ENCODE measurements at places on chromosomes 12 and 14.
A peak's percentile ranks its signal among the peaks of the same experiment; 100 is the strongest.

- DNase-seq: no peak
Measured at GRCh38 chr12:124694846-124695497, 127.6 kb upstream of the NCOR2 start.

DNA sequence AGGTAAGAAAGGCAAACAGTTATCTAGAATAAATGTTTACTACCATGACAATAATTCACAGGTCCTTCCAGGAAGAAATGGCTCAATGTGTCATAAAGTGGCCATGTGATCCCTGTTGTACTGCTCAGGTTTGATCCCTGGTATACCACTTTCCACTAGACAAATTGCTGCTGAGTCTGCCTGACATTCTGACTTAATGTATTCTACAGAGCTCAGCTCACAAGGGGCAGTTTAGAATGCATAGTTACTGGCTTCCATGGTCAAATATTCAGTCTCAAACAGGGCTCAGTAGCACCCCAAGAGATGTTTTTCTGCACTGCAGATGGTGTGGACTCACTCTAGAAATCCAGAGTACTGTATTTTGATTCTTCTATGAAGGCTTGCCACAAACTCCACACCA, 21.8 kb downstream of the TSHR start:
- DNase-seq: no peak

GRCh38 chr12:26631846-26632245, 201.1 kb downstream of the ITPR2 start:
- no peak for DNase-seq

DNA sequence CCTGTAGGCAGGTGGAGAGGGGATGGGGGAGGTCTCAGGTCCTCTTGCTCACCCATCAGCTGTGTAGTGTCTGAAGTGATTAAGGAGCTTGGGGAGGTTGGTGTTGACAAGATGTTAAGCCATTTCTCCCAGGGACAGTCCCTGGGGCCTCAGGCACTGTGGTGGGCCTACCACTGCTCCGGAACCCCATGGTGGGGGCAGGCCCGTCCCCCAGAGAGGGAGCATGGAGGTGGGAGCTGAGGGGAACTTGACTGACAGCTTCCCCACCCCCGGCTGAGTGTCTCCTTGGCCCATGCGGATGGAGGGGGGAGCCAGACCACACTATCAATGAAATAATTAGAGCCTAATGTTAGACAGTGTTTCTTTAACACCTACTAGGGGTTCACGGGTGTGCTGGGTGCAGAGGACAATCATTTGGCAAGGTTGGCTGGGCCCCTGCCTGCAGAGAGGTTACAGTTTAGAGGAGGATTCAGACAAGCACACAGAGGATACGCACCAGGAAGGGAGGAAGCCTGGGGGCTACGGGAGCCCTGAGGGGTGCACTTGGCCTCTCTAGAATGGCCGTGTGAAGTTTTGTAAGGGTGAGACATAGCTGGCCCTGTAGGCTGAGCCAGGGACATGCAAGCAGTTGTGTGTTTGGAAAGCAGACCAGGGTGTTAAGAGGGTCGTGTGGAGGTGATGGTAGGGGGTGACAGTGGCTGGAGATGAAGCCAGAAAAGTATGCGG, 19.3 kb upstream of the KRT80 start:
- DNase-seq: no peak

DNA sequence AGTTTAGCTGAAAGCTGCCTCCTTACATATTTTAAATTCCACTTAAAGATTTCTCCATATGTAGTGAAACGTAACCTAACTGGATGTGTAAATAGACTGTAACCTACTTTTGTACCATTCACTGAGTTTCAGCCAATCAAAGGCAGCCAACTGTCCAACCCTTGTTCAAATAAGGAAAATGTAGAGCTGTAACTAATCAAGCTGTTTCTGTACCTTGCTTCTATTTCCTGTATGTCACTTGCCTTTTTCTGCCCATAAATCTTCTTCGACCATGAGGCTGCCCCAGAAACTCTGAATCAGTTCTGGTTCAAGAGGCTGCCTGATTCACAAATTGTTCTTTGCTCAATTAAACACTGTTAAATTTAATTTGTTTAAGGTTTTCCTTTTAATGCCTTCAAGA, 6.3 kb downstream of the SLC7A8 start:
- no peak for DNase-seq

DNA sequence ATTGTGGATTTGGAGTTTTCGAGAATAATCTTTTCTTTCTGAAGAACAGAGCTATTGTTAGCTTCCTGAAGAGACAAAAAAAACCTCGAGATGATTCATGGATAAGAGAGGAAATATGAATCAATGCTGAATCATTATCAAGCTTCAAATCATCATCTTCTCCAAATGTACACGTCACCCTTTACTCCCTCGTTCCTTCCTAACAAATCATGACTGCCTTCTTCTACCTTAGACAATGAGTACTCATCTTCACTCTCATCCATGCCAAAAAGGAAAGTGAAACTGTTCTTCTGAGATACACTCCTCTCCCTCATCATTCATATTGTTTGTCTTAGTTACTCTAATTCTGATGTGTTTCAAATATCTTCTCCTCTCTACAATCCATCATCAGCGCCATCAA, 1115.8 kb upstream of the ATXN7L3B start:
- DNase-seq: peak; percentile 6

GRCh38 chr14:104685216-104685997, 4.0 kb upstream of the INF2 start:
- DNase-seq: no peak

DNA sequence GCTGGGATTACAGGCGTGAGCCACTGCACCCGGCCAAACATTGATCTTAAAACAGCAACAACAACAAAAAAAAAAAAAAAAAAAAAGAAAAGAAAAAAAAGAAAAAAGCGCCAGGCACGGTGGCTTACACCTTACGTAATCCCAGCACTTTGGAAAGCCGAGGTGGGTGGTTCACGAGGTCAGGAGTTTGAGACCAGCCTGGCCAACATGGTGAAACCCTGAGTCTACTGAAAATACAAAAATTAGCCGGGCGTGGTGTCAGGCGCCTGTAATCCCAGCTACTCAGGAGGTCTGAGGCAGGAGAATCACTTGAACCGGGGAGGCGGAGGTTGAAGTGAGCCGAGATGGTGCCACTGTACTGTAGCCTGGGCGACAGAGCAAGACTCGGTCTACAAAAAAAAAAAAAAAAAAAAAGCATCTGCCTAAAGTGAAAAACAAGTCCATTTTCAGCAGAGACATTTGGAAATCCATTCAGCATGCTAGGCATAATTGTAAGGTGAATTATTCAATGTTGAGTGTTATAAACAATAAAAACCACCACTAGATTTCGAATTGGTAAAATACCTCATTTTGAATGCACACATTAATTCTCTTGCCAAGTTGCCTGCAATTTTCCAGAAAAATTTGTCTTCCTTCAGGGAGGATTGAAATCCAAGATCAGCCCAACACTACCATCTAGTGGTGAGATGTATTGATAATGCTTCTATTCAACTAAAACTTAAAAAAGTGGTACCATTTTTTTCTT, 8.0 kb upstream of the CERS5 start:
- peak; percentile 42 for DNase-seq

GRCh38 chr12:52578469-52578868, 4.8 kb upstream of the KRT74 start:
- DNase-seq: no peak

DNA sequence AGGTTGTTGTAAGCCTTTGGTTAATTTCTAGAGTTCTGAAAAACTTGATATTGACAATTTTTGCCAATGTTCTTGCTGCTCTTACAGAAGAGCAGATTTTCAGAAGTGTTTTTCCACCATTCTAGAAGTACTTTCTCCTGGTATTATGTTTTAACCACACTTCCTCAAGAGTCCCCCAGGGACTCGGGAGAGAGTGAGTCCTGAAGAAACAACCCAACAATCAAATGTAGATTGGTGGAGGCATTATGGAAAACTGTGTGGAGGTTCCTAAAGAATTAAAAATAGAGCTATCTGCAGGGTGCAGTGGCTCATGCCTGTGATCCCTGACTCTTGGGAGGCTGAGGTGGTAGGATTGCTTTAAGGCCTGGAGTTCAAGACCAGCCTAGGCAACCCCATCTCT, 26.7 kb downstream of the OR10P1 start:
- DNase-seq: no peak

DNA sequence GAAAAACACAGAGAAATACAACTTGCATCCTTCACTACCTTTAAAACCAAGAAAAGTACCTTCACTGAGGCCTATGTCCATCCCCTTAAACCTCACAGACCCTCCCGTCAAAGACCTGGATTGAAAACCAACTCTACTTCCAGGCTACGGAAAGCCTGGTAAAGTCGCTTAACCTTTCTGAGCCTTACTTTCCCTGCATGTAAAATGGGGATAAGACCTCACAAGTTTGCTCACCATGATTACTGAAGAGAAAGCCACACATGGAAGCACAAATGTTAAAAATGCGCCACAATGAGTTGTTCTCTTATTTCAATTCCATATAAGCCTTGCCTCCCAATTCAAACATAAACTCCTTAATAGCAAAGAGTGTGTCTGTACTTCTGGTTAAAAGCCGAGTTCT, 8.4 kb downstream of the ACTN1 start:
- no peak for DNase-seq

GRCh38 chr14:33386781-33387180, 448.1 kb downstream of the NPAS3 start:
- DNase-seq: no peak

GRCh38 chr12:122870867-122871664, 24.9 kb downstream of the VPS37B start:
- no peak for DNase-seq

- no peak for DNase-seq
Measured at GRCh38 chr14:104979758-104980610, 1.8 kb upstream of the AHNAK2 start.

DNA sequence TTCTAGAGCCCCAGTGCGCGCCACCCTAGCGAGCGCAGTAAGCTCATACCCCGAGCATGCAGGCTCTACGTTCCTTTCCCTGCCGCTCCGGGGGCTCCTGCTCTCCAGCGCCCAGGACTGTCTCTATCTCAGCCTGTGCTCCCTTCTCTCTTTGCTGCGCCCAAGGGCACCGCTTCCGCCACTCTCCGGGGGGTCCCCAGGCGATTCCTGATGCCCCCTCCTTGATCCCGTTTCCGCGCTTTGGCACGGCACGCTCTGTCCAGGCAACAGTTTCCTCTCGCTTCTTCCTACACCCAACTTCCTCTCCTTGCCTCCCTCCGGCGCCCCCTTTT, 791 bp downstream of the TMEM233 start:
- DNase-seq: no peak

GRCh38 chr14:81478446-81478845, 55.2 kb downstream of the SEL1L start:
- DNase-seq: no peak

DNA sequence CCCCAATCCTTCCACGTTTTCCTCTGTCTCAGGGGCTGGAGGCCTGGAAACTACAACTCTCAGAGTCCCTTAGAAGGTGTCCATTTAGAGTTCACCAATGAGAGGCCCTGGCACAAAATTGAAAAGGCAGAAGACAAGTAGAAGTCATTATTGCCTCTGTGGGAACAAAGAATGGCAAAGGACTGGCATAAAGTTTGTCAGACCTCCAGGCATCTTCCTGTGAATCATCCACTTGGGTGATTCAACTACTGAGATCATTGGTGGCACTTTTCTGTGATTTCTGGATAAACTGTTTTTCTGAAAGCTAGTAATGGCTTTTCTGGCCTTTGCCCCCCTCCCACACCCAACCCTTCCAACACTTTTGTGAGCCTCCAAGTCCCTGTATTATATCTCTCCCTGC, 42.6 kb upstream of the C12orf42 start:
- DNase-seq: peak; percentile 15

DNA sequence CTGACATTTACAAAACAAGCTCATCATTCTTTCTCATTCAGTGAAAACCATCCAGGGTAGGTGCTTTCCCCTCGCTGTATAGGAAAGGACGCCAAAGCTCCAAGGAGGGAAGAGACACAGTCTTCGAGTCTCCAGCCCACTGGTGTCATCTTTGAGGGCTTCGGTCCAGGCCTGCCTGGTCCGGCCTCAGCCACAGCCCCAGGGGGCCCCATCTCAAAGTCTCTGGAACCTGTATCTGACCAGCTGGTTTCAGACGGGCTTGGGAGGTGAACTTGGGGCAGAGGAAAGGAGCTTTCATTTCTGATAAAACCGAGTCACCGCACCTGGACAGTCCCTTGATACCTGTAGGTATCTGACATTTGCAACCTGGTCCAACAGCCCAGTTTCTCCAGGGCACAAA, 229.5 kb upstream of the RTL1 start:
- DNase-seq: no peak

- DNase-seq: no peak
Measured at GRCh38 chr12:31835276-31835882, 106.6 kb upstream of the AMN1 start.

GRCh38 chr12:27622436-27623195, 73.6 kb upstream of the REP15 start:
- no peak for DNase-seq

GRCh38 chr14:76937181-76938091, 91.1 kb downstream of the IRF2BPL start:
- DNase-seq: no peak

DNA sequence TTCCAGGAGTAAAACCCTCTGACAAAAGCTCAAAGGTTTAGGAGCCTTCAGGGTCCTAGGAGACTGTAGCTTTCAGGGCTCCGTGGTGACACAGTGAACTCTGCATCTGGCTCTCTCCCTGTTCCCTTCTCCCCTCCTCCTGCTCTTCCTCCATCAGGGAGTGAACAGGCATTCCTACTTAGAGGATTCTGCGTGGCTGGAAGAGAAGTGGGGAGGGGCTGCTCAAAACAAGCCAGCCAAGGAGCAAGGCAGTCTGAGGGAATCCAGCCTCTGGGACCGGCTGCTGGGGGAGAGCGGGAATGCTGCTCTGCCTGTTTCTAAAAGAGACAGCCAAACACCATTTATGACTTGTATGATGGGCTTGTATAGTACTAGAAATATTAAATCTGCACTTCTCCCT, 49.5 kb downstream of the RBMS2 start:
- DNase-seq: no peak

GRCh38 chr14:90851327-90852036, 35.3 kb upstream of the TTC7B start:
- DNase-seq: peak; percentile 86

- no peak for DNase-seq
Measured at GRCh38 chr12:103583008-103583407, 4.1 kb upstream of the STAB2 start.

DNA sequence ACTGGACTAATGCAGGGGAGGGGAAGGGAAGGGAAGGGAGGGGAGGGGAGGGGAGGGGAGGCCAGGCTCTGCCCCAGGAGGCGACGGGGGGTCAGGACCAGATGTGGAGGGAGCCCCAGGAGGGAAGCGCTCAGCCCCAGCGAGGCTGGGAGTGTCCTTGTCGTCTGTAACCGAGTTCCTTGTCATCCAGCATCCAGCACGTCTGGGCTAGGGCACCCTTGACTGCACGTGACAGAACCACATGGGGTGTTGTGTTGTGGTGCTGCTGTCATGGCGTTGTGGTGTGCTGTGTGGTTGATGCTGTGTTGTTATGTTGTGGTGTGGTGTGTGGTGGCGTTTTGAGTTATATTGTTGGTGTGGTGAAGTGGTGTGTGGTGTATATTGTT, 28.4 kb upstream of the SFSWAP start:
- no peak for DNase-seq

- no peak for DNase-seq
Measured at GRCh38 chr14:72845683-72846082, 48.2 kb downstream of the DPF3 start.
